ENCODE measurements at places on chromosomes 2 and 18. TPM values are rescaled to one million over a fixed set of nuclear protein-coding genes. Genes with fewer than 3 reads are reported as not detected.

Gene PTPRM
- total RNA-seq, result 132 TPM

Gene IL1A
- not detected for total RNA-seq

Gene LIMS4
- 4.5 TPM for total RNA-seq

Gene CNDP2
- 65.7 TPM for total RNA-seq

Gene FBXO15
- total RNA-seq, result 0.51 TPM

Gene MBP
- 37.7 TPM for total RNA-seq

Gene LAMA3
- total RNA-seq, result 3.0 TPM

Gene CARF
- total RNA-seq, result 9.0 TPM

Gene CABLES1
- 1.5 TPM for total RNA-seq

Gene MYO3B
- total RNA-seq, result 0.05 TPM

Gene SERPINB11
- total RNA-seq, result not detected

Gene FAM237A
- total RNA-seq, result 1.9 TPM

Gene SOX11
- 2.8 TPM for total RNA-seq

Gene SERPINB3
- total RNA-seq, result not detected

Gene BZW1
- total RNA-seq, result 99.3 TPM

Gene CHN1
- 23.8 TPM for total RNA-seq

Gene ACVR1C
- 0.59 TPM for total RNA-seq

Gene PAX8
- 0.35 TPM for total RNA-seq

Gene HMSD
- total RNA-seq, result 1.1 TPM
